ENCODE measurements at places on chromosomes 11 and 22.

GRCh38 chr11:65653229-65654225 is 9.2 kb downstream of the RELA start:
- DNase-seq = peak; percentile 37

DNA sequence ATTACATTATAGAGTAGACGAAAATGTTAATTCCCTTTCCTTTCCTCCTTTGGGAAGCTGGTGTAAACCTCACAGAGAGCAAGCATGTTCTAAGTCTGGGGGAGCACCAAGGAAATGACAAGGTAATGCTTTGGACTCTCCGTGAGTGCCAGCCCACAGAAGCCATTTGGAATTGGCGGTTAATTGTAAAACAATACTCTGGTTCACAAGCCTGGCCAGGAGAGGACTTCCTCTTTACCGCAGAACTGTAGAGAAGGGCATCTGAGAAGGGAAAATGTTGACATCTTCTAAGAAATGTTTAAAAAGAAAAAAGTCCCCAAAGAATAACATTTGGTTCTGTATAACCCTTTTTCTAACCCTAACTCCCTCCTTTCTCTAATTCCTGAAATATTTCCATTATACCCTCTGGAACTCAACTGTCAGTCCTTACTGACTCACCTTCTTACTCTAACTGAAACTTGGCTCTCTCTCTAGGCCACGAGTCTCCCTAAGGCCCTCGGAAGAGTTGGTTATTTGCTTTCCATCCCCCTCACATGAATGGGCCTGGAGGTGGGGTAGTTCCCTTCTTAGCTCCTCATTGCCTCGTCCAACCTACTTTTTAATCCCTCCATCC is 379.8 kb downstream of the SOX6 start:
- no peak for DNase-seq

- no peak for DNase-seq
Observed at GRCh38 chr22:44412136-44412731, 85.8 kb downstream of the RTL6 start.

DNA sequence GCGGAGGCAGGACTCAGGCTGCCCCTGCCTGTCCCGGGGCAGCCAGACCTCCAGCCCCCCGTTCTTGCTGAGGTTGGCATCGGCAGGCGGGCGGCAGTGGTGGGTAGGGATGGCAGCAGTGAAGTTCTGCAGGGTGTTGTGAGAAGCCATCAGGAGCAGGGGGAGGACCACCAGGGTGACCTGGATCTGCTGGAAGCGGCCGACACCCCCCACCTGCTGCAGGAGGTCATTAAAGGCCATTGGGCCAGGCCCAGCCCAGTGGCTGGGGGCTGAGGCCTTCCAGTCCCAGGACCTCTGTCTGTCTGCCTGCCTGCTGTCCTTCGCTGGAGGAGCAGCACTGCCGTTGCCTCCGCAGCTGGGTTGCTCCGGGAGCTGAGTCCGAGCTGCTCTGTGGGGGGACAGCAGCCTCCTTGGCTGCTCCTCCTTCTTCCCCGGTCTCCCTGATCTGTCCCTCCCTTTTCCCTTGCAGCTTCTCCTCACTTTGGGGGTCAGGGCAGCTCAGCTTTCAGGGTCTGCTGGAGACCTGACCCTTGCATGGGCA is at the start of gene SLC22A6:
Gene SLC22A6, minus strand, starts transcription at position 517 of the 541 bp plus-strand sequence. Its CDS starts 277 bp downstream, at position 240.
- DNase-seq = no peak

DNA sequence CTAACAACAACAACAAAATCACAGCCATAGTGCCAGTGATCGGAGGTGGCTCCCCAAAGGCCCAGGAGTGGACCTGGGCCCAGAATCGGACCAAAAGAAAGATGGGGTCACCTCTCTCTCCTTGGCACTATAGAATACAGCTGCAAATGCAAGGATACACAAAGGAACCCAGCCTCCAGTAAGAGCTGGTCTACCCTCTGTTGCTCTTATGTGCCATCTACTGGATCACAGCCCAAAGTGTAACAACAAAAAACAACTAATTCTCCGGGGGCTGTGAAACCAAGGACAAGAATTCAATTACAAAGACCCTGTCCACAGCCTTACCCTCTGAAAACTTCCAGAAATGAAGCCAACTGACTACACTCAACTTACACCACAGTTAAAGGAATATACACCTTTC is 21.6 kb downstream of the OR8G5 start:
- no peak for DNase-seq

All from hippocampal formation (tissue), 2 donors.